ENCODE measurements at places on chromosomes 7 and 10. TPM values are rescaled to one million over a fixed set of nuclear protein-coding genes. Genes with fewer than 3 reads are reported as not detected.

SPDYE2 gene
- total RNA-seq, result 0.41 TPM

ZNF804B gene
- total RNA-seq, result not detected

DDX21 gene
- total RNA-seq, result 59.3 TPM

TRIM50 gene
- total RNA-seq, result not detected

ZNF25 gene
- total RNA-seq, result 9.6 TPM

AGR2 gene
- total RNA-seq, result not detected

SPDYE18 gene
- total RNA-seq, result 3.0 TPM

NRG3 gene
- total RNA-seq, result not detected

SLC18A2 gene
- not detected for total RNA-seq

CTTNBP2 gene
- total RNA-seq, result not detected

FAM221A gene
- total RNA-seq, result 8.0 TPM

CALML3 gene
- total RNA-seq, result not detected

TMEM213 gene
- not detected for total RNA-seq

GLUD1 gene
- 89.8 TPM for total RNA-seq

- DNase-seq, result no peak
Measured at GRCh38 chr7:30657131-30657530, 25.1 kb downstream of the CRHR2 start.

- DNase-seq, result no peak
Measured at GRCh38 chr10:59550061-59550460, 159.6 kb downstream of the SLC16A9 start.

GRCh38 chr7:112467867-112468266 is 12.9 kb upstream of the LSMEM1 start:
- no peak for DNase-seq

DNA sequence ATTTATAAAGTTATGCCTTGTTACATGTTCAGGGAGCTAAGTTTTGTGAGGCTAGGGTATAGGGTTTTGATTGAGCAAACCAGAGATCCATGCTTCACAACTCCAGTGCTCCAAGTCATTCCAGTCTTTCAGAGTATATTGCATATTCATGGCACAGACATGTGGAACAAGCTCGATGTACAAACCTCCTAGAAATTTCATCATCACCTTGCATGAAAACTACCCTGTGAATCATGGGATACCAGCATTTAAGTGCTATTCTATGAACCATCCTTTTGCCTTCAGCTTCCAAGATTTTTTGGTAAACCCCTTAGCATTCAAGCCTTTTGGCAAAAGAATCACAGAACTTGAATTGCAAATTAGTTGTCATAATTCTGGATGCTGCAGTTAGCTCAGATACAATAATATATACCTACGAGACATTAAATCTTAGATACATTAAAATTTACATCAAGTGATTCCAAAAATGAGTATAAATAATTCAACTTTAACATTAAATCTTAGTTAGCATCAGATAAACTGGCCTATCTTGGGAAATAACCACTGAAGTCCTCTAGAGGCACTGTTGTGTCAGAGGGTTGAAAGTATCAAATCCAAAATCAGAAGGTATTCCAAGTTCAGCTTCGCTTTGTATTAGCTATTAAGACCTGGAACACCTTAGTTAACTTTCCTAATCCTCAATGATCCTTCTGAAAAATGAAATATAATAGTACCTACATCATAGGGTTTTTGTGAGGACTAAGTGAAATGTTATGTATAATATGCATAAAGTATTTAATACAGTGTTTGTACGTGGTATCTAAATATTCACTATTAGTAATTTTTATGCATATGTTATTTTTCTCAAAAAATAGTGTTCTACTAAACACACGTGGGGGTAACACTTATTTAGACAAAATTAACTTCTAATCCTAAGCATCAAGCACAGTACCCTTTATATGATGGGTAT is 55.5 kb upstream of the CABCOCO1 start:
- DNase-seq, result no peak

DNA sequence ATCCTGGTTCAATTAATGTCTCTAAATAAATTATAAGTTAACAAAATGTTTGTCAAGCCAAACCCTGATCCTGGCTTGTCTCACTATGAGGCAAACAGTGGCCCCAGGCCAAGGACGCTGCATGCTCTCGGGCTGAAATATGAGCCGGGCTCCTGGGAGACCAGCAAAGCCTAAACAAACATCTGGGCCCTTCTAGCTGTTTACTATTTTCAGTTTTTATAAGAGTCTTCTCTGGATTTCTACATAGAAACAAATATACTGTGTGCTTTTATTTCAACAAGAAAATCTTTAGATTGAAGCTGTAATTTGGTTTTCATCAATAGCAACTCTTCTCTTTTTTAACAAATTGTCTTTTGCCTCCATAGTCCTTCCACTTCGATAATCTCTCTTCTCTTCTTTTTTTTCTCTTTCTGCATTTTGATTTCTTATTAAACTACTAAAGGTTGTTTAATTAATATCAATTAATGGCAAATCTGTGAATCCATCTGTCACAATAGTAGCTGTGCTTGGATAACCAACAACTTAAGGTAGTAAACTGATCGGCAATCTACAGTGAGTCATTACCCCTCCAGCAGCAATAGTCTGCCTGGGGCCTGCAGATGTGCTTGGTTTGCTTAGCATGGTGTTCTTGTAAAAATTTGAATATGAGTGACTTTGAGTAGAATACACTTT is 83.3 kb upstream of the DNAJC1 start:
- no peak for DNase-seq

- DNase-seq, result no peak
Measured at GRCh38 chr7:114310345-114311110, 104.1 kb upstream of the FOXP2 start.

- DNase-seq, result no peak
Measured at GRCh38 chr10:63586043-63586442, 64.8 kb downstream of the REEP3 start.

DNA sequence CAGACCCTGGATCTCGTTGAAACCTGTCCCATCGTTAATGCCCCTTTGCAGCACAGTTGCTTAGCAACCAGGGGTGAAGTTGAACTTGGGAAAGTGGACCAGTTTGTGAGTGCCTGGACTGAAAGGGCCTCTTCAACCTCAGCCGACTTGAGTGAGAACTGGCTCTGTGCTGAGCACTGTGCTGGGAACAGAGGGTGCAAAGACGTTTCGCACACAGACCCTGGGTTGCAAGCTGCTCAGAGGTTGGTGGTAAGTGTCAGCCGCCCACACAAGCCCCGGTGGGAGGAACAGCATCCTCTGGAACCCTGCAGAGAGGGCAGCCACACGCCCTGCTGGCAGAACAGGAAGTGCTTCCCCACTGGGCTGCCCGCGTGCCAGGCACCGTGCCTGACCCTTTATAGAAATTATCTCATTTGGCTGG is 89.2 kb downstream of the CARD11 start:
- no peak for DNase-seq

DNA sequence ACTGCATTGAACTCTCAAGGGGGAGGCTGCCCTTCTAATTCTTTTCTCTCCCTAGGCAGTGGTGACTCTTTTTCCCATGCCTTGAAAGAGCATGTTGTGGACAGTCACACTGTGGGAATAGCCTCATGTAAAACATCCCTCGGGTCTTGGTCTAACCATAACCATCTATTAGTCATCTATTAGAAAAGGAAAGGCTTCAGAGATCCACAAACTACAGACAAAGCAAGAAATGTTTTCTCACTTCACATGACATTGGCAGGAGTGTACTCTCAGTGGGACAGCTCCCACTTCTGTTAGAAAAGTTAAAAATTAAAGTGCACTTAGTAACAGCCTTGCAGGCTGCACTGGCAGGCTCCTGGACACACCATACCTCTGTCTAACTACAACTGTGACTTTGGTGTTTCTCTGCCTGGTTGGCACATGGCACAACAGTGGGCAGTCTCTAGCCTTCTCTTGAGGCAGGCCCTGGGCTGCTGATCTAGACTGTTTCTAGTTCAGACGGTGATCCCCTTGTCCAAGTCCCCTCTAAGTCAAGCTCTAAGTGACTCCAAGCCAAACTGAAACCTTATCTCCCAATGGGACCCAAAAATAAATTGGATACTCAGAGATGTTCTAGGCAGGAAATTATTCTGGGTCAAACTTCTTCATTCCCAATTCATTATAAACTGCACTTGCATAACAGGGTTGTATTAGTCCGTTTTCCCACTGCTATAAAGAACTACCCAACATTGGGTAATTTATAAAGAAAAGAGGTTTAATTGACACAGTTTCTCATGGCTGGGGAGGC is 57.9 kb upstream of the ITGB1 start:
- DNase-seq, result no peak

- no peak for DNase-seq
Measured at GRCh38 chr10:8428654-8429053, 374.2 kb downstream of the GATA3 start.

DNA sequence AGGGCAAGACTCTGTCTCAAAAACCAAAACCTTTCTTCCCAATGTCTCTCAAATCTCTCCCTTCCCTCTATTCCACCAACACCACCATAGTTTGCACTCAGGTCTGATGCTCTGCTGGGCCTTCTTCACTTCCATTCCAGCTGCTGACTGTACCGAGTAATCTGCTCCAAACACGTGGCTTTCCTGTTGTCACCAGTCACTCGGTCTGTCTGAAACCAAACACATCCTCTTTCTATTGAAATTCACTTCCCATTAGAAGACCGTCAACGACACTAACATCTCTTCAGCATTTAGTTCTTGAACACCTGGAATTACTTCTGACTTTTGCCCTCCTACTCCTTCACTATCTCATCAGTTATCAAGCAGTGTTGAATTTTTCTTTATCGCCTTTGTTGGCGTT is 4.7 kb upstream of the NRF1 start:
- no peak for DNase-seq

GRCh38 chr7:7959979-7960670 is 8.5 kb upstream of the GLCCI1 start:
- DNase-seq, result no peak

GRCh38 chr10:6979371-6979770 is 399.3 kb upstream of the PRKCQ start:
- no peak for DNase-seq

DNA sequence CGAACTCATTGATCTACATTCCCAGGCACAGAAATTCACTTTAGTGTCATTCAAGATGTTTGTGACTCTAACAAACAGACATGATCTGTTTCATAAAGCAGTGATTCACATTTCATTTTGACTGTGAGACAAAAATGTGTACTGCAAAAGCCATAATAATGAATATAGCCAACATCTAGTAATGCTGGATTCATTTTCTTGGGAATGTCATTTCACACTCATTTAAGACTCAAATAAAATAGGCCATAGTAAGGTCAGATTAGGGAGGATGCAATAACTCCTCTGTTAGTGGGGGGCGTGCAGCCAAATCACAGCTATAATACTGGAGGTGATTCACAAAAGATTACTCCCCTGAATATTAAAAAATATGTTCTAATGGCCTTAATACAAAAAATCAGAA is 566.6 kb upstream of the ZWINT start:
- no peak for DNase-seq

DNA sequence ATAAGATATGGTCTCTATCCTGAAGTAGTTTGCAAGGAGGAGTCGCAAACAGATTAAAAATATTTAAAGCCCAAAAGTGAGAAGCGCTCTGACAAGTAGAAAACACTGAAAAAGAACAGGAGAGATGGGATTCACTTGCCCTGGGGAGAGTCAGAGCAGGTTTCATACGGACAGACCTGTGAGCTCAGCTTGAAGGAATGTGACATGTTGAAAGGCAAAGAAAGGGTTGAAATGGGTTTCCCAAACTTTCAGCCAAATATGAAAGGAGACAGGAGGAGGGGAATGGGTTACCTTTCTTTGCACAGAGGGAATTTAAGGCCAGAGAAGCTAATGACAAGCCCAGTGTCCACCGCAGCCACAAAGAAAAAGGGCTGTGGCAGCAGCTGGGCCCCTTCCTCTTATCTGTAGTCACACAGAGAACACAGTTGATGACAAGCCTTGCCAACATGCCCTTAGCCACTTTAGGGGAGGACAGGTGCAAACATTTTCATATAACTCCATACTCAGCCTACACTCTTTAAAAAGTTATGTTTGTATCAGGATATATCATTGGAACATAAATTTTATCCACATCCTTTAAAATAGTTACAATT is 14.9 kb downstream of the HOXA1 start:
- no peak for DNase-seq

- no peak for DNase-seq
Measured at GRCh38 chr7:115585015-115585718, 445.4 kb downstream of the TFEC start.

- DNase-seq, result no peak
Measured at GRCh38 chr7:156220078-156220605, 407.9 kb upstream of the SHH start.

DNA sequence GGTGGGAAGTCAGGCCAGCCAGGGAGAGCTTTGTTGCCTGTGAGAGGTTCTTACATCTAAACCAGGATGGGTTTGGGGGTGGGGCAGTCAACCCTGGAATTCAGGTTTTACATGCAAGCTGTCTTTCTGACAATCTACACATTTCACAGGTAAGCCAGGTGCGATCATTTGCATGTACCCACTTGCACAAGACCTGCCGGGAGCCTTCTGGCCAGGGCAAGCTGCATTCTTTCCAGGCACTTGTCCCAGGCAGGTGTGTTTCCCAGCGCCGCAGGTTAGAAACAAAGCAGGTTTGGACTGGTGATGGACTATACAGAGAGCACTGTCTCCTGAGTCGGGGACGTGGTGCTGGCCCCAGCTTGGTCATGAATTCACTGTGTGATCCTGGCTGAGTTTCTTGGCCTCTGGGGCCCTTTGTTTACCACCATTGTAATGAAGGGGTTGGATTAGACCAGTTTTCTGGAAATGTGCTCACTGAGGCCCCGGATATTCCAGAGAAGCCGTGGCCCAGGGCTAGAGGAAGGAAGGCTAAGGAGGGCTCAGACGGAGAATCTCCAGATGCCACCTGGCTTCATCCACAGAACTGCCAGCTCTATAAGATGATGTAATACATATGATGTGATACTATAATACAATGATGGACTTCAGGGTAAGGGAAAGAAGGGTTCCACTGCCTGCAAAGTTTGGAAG is 205.2 kb upstream of the SVIL start:
- DNase-seq, result no peak

DNA sequence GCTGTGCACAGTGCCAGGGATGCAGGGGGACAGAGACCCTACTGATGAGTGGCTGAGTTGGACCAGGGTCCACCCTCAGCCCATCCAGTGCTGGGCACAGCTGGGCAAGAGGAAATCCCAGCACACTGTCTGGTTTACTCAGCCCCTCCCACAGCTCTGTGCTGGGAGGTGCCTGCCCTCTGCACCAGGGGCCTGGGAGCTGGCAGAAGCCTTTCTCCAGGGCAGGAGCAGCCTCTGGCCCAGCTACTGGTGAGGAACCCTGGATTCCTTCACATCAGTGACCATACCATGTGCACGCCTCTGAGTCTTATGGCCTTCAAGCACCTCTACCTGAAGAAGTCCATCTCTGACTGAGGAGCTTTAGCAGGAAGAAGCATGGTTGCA is 25.9 kb upstream of the C10orf71 start:
- no peak for DNase-seq

All from naive thymus-derived CD8-positive, alpha-beta T cell (primary cell).